Occipital lobe (tissue), 3 donors: ENCODE measurements at places on chromosomes 2 and 18. TPM values are rescaled to one million over a fixed set of nuclear protein-coding genes. Genes with fewer than 3 reads are reported as not detected.

- DNase-seq: no peak
Measured at GRCh38 chr18:24914685-24915084, 437.3 kb downstream of the ZNF521 start.

Gene HOXD10
- total RNA-seq: not detected

- DNase-seq: no peak
Measured at GRCh38 chr2:20327370-20327769, 23.3 kb downstream of the PUM2 start.

Gene MOGAT1
- not detected for total RNA-seq

Gene ASPRV1
- 2.8 TPM for total RNA-seq

Gene CD207
- total RNA-seq: not detected
